ENCODE measurements at places on chromosomes 3 and 15.

DNA sequence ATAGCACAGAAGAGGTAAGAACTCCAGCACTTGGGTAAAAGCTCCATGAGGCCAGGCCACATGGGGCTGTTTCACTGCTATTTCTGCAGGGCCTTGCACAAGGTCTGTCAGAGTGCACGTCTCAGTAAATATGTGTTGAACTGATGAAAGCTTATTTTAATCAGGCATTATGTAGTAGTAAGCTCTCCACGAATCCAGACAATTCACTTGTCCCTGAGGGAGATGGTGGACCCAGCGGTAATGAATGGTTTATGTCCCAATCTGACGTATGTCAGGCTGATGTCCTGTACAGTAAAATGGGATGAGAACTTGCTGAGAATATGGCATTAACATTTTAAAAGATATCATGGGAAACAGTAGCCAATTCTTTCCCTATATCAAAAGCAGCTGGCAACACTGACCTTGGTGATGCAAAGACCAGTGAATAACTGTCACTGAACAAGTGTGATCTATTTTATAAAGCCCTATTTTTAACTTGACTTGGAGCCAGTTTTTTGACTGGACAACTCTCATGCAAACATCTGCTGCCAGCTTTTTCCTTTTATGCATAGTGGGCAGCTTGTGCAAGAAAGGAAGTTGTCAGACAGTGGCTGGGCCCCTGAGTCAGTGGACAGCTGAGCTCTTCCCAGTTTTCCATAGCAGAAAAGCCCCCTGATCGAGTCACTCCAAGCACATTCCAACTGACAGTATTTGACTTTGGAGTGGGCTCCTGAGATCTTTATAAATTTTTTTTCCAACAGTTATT lies 519.8 kb upstream of the MDFIC2 start:
- DNase-seq: peak; percentile 75

- no peak for DNase-seq
Observed at GRCh38 chr3:64331605-64332004, 106.3 kb upstream of the PRICKLE2 start.

GRCh38 chr3:41018855-41019254 lies 180.4 kb upstream of the CTNNB1 start:
- DNase-seq: no peak

DNA sequence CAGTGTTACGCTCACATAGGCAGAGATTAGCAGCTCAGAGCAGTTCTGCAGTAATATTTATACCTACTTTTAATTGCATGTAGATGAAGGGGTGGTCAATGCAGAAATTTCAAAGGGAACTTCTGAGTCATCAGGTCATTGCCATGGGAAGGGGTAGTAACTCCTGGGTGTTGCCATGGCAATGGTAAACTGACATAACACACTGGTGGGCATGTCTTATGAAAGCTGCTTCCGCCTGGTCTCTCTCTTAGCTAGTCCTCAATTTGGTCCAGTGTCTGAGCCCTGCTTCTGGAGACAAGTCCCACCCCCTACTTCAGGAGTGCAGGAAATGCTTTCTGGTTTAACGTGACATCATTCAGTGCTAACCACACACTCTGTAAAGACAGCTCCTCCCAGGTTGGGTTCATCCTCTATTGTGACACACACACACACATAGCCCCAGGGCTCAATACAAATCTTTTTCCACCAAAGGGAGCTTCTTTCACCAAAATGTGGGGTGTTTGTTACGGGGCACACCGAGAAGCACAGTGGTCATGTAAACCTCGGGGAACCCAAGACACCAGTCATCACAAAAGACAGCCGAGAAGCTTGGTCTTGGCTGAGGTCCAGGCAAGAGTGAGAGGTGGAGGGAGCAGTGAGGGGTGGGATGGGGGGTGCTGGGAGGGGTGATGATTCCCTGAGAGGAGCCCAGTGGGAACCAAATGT lies 74.5 kb downstream of the TLE3 start:
- DNase-seq: peak; percentile 82

- DNase-seq: no peak
Observed at GRCh38 chr15:70399204-70399603, 301.5 kb upstream of the TLE3 start.

- peak; percentile 61 for DNase-seq
Observed at GRCh38 chr3:45896956-45897355, 10.6 kb downstream of the CCR9 start.

DNA sequence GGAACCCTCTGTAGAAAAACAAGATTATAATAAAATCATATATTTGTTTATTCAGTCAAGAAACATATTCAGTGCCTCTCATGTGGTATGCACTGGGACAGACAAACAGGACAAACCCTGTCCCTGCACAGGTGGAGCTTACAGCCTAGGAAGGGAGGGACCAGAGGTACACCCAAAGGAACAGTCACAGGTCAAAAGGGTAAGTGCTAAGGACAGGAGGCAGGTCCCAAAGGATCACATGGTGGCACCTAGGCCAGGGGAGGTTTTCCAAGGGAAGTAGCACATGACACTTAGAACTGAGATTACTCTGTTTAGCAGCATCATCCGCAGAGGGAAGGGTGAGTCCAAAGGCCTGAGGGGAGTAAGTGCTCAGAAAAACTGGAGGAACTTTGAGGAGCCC lies 254.4 kb upstream of the ARRDC4 start:
- DNase-seq: no peak

DNA sequence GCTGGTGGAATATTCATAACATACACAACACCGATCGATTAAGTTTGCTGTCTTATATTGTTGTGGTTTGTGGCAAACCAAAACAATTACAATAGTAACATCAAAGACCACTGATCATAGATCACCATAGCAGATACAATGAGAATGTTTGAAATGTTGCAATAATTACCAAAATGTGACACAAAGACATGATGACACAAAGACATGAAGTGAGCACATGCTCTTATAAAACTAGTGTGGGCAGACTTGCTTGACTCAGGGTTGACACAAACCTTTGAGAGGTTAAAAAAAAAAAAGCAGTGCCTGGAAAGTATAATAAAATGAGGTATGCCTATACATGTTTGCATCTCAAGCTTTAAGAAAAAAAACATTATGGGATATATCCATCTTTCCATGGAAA lies 130.3 kb downstream of the NR1I2 start:
- no peak for DNase-seq

DNA sequence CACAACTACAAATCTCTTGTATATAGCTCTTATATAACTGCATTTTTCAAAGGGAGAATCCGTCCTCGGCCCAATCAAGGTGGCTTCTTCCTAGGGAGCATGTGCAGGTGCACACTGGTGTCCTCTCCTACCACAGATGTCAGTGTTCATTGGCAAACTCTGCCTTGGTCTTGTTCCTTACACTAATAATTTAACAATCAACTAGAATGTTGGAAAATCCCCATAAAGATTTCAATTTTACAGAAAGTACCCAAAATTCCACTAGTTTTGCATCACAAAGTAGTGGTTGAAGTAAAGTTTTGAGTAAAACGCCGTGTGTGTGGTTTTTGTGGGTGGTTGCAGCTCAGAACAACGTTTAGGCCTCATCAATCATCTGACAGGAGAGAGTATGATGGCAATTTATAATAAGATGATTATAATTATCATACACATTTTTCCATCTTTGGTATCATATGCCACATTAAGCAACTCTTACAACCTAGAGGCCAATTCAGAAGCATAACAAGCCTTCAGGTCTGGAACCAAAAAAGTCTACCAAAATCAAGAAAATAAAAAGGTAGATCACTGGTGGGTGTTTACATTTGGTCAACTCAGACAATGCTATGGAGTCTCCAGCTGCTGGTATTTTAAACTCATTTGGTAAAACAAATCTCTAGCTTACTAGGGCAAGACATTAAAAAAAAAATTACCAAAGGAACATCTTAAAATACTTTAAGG lies 128.9 kb upstream of the BHLHE40 start:
- DNase-seq: no peak

Measured in astrocyte of the hippocampus (primary cell).